ENCODE measurements at places on chromosomes 11 and 22.

GRCh38 chr22:28241656-28242290, 322.7 kb upstream of the PITPNB start:
- DNase-seq, result no peak

DNA sequence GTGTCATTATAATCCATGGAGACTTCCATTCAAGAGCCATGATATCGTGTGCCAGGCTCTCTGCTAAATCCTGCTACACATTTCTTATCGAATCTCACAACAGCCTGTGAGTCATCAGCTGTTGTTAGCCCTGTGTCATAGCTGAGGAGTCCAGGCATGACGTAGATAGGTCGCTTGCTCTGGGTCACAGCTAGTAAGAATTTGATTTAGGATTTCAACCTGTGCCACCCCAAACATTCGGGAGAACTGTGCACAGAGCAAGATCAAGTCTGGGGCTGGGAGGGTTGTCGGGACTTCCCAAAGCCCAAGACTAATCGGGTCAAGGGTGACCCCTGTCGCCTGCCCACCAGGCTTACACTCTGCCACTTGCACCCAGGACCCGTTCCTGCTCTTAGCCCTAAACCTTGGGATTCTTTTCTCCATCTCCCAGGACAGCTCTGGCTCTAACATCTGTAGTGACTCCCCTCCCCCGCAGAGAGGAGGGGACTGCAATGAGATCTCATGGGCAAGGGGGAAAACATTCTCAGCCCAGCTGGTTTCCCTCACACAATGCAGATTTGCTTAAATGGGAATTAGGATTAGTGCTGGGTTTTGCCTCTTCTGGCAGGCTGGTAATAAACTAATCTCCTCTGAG, 34.3 kb downstream of the TSPAN18 start:
- no peak for DNase-seq

- DNase-seq, result no peak
Observed at GRCh38 chr22:47304191-47304831, 541.9 kb downstream of the TBC1D22A start.

GRCh38 chr11:19762266-19762665, 49.6 kb downstream of the NAV2 start:
- DNase-seq, result no peak

DNA sequence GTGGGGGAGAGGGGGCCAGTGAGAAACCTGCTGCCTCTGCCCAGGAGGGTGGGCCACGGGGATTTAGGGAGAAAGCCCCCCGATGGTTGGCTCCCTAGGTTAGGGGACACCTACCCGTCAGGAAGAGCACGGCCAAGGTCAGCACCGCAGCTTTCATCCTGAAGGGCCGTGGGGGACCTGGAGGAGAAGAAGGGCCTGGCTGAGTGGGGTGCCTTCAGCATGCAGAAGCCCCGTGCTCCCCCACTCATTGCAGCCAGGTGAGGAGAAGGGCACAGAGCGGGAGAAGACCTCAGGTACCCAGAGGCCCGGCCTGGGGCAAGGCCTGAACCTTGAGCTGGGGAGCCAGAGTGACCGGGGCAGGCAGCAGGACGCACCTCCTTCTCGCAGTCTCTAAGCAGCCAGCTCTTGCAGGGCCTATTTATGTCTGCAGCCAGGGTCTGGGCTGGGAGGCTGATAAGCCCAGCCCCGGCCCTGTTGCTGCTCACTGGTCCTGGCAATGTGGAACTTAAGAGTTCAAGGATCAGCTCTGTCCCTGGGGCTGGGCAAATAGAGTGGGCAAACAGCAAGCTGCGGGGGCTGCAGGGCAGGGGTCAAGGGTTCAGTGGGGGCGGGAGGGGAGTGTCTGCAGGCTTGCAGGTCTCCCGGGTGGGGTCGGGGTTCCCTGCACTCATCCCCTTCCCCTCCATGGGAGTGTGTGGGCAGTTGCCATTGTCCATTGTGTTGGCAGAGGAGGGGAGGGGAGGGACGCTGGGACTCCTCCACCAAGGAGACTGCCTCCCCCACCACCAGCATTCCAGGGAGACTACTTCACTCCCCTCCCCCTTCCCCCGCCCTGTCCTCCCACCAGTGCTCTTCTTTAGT, at the start of gene APOA1:
Gene APOA1 (minus strand): TSS at position 392 of the 861 bp plus-strand sequence. CDS start 235 bp downstream, at position 157.
- DNase-seq, result no peak

DNA sequence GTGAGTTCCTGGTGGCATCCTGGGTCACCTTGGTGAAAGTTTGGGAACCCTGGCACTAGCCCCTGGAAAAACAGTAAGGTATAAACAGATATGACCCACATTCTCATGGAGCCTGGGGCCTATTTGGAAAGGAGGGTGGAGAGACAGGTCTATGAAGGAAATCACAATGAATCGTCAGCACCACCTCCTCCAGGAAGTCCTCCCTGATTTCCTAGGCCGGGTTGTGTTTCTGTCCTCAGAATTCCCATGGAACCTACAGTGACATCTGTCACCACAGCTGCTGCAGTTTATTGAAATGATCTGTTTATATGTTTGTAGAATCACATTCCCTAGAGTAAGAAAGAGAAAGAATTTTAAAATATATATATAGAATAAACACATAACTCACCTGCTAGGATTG, 71.8 kb upstream of the ASPHD2 start:
- DNase-seq, result no peak

DNA sequence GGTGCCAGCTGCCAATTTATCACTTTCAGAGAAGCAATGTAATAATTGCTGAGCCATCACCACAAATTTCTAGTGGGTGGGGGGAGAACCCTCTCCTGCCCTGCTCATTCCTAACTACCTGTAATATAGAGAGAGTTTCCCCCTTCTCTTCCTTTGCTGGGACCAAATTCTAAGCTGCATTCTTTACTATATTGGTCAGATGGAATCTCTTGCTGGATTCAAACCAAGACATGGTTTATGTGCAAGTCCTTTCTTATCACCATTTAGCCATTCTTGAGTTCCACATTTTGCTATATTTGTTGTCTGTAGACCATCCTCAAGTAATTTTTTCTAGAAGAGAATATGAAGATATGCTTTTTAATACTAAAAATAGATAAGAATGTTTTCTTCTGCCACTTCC, 452.1 kb downstream of the MN1 start:
- DNase-seq, result no peak

DNA sequence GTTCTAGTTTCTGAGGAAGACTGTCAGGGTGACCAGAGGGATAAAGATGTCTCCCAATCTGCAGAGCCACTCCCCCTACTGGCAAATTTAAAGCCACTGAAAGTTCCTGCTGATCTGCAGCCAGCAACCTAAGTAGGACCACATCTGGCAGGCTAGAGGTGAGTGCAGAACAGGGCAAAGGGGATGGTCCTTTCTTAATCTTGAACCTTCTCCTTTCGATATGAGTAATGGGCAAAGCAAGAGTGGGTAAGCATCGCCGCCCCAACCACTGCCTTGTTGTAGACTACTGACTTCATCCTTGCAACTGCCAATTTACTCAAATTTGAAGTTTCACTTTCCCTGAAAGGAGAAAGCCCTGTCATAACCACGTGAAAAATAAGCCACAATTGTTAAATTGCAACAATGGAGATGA, 30.7 kb downstream of the SCUBE2 start:
- DNase-seq, result peak; percentile 30

DNA sequence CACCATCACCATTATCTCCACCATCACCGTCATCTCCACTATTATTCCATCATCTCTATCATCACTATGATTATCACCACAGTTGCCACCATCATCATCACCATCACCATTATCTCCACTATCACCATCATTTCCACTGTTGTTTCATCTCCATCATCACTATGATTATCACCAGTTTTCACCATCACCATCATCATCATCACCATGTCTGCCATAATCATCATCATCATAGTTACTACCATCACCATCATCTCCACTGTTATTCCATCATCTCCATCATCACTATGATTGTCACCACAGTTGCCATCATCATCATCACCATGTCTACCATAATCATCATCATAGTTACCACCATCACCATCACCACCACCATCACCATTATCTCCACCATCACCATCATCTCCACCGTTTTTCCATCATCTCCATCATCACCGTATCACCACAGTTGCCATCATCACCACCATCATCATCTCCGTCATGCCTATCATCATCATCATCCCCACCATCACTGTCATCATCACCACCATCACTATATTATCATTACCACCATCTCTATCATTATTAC, 264.9 kb downstream of the BRD1 start:
- no peak for DNase-seq

GRCh38 chr11:14133381-14133780, 170.9 kb downstream of the SPON1 start:
- no peak for DNase-seq

- no peak for DNase-seq
Observed at GRCh38 chr11:87405843-87406242, 368.1 kb downstream of the TMEM135 start.

- no peak for DNase-seq
Observed at GRCh38 chr11:43685440-43685839, 4.9 kb downstream of the HSD17B12 start.

GRCh38 chr22:45157907-45158306, 5.8 kb upstream of the NUP50 start:
- DNase-seq, result no peak

- no peak for DNase-seq
Observed at GRCh38 chr22:29011240-29012100, 50.2 kb downstream of the C22orf31 start.

GRCh38 chr11:358129-358800, 11.0 kb upstream of the B4GALNT4 start:
- DNase-seq, result no peak

DNA sequence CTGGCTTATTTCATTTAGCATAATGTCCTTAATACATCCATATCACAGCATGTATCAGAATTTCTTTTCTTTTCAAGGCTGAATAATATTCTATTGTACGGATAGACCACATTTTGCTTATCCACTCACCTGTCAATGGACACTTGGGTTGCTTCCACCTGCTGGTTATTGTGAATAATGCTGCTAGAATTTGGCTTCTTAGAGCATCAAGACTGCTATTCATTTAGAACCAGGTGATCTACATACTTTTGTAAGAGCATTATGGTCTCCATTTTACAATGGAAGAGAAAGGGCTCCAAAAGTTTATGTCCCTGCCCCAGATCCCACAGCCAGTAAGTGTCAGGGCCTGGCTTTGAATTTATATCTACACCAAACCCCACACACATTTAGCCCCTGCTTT, 100.7 kb upstream of the CD82 start:
- no peak for DNase-seq

DNA sequence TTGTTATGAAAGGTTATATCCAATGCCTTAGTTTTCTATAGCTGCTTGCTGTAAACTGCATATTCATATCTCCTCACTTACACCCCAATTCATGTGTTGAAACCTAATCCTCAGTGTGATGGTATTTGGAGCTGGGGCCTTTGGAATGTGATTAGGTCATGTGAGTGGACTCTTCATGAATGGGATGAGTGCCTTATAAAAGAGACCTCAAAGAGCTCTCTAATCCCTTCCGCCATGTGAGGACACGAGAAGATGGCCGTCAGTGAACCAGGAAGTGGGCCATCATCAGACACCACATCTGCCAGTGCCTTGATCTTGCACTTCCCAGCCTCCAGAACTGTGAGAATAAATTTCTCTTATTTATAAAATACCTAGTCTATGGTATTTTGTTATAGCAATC, 79.3 kb downstream of the CYP2R1 start:
- no peak for DNase-seq

GRCh38 chr11:12815931-12816494, 141.8 kb downstream of the TEAD1 start:
- DNase-seq, result no peak

GRCh38 chr11:42329929-42330565, 870.6 kb upstream of the LRRC4C start:
- no peak for DNase-seq

- no peak for DNase-seq
Observed at GRCh38 chr11:64018310-64018709, 17.4 kb upstream of the FLRT1 start.

DNA sequence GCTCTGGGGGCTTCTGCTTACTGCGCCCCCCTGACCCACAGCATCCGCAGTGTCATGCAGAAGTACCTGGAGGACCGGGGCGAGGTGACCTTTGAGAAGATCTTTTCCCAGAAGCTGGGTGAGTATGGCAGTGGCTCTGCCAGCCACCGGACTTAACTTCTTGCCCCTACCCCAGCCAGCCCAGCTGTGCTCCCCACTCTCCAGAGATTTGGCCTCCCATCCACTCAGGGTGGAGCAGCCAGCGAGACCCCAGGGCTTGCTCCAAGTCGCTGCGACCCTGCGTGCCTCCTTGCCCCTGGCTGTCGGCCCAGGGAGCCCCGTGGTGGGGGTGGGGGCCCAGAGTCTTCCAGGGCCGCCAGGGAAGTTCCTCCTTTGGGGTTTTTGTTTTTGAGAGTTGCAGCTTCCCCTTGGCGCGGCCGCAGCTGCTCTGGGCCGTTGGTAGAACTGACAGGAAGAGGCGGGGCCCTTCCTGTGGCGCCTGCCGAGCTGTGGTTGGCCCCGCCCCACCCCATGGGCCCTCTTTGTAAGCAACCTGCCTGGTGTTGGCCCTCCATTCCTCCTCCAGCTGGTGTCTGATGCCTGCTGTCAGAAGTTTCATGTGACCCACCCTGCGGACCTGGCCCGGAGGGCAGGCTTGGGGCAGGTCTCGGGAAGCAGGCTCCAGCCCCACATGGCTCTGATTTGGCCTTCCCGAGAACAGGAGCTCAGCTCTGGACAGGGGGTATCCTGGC, 11.1 kb downstream of the GRK2 start:
- peak; percentile 74 for DNase-seq

DNA sequence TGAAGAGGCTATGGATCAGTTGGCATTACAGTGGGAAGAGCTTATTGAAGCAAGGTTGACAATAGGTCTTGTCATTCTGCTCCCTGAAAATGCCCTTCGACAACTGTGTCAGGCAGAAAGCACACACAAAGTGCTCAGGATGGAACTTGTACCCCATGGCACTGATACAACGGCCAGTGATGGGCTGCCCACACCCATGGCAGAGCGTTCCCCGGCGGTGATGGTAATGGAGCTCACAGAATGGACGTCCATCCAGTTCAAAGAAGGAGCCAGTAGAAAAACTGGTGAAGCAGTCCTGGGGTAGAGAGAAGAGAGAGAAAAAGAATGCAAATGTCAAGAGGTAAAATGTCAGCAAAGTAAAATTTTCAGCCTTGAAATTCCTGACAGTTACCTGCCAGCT, 19.5 kb upstream of the OR5B21 start:
- DNase-seq, result no peak

- no peak for DNase-seq
Observed at GRCh38 chr11:36738292-36738861, 140.3 kb upstream of the RAG2 start.

DNA sequence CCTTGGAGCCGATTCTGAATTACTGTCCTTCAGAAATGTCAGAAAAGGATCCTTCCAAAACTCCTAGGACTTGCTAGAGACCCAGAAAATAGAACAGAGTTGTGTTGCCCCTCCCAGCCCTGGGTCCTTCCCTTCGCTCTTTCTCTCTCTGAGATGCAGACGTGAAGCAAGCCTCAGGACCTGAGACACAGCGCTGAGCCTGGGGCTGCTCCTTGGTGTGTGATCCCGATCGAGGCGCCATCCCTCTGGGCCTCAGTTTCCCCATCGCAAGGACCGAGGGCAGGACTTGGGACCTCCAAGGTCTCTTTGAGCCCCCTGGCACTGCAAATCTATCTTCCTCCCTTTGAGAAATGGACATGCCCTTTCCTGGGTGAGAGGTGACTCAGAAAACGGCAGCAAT, 533.5 kb downstream of the TBC1D22A start:
- no peak for DNase-seq

Data from stimulated activated CD8-positive, alpha-beta memory T cell treated with anti-CD3 and anti-CD28 coated beads, Interleukin-7, amount 100 ng/mL, for 24 hours (primary cell).